ENCODE measurements at places on chromosomes 11 and 22.

DNA sequence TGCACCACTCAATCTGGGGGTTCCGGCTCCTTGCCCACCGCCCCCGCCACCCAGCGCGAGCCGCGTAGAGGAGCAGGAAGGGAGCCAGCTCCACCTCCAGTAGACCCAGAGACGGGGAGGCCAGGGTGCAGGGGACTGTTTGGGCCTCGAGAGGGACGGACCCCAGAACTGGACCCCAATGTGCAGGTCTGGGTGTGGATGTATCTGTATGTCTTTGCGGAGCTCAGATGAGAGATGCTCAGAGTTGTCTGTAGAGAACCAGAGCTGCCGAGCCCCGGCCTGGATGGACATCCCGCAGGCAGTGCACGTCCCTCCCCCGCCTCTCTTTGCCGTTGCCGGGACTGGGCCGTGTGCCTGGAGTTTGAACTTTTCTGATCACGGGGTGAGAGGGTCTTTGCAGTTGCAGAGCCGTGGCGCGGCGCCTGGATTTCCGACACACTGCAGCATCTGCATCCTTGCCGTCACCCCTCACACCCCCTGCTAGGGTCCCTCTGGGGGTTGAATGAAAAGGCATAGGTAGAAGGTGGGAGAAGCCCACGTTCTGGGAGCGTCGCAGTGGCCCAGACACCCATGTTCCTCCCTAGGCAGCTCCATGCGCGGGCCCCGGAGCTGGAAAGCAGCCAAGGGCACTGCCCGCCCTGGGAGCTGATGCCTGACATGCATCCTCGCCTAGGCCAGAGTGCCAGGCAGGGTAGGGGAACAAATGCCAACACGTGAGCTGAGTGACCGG, 105.2 kb downstream of the KCNQ1 start:
- DNase-seq: no peak

DNA sequence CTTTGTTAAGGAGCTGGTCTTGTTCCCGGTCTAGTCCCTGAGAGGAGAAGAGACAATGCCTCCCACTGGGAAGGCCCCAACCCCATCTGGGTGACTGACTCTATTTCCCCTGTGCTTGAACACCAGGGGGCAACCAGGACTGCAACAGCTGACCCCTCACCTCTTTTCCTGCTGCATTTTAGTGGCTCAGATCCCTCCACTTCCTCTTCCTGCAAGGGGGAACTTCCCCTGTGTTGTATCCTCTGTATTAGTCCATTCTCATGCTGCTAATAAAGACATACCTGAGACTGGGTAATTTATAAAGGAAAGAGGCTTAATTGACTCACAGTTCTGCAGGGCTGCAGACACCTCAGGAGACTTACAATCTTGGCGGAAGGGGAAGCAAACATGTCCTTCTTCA, 84.3 kb upstream of the LMO1 start:
- no peak for DNase-seq

DNA sequence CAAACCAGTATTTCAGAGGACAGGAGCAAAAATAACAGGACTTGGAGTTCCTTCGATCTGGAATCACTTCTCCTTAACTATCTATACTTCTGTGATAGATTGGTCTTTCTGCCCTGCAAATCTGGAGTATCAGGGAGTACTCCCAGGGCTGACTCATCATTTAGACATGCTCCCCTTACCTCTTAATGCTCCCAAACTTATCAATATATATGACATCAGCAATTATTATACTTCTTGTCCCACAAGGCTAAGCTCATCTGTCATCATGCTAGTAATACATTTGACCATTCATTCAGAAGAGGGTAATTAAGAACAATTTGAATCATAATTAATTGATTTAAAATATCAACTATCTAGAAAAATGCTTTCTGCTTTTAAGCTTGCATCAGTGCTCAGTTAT, 163.8 kb downstream of the SWAP70 start:
- DNase-seq: no peak

DNA sequence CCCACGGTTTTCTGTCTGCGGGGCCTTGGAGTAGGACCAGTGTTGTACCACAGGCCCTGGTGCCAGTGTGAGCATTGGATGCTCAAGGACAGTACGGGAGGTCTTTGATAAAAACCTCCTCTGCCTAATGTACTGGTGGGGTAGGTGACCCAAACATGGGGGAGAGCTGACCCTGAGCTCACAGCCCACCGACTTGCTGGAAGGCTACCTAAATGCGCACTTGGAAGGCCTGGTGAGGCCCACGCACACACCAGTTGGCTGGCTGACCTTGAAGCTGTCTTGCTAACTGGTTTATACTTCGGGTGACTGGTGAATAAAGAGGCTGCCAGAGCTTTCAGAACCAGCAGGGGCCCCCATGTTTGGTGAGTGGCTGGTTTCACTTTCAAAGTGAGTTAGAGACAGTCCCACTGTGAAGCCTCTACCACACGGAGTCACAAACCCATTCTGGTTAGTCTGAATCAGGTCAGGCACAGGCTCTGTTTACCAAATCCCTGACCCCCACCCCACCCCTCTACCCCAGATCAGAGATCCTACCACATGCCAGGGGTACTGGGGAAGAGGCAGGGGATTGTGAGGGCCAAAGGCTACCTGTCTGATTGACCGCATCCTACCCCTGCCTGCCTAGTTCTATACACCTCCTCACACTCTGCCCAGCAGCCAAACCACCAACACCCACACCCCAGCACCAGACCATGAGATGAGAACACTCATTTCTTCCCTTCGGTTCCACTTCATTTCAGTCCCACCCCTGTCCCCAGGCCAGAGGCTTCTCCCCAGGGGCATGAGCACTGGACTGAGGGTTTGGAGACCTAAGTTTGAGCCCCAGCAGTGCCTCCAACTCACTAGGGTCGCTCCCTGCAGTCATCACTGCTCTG, 12.7 kb upstream of the IL2RB start:
- DNase-seq: no peak

- no peak for DNase-seq
These were observed 802 bp downstream of the TENM4 start for GRCh38 chr11:79439886-79440570.

DNA sequence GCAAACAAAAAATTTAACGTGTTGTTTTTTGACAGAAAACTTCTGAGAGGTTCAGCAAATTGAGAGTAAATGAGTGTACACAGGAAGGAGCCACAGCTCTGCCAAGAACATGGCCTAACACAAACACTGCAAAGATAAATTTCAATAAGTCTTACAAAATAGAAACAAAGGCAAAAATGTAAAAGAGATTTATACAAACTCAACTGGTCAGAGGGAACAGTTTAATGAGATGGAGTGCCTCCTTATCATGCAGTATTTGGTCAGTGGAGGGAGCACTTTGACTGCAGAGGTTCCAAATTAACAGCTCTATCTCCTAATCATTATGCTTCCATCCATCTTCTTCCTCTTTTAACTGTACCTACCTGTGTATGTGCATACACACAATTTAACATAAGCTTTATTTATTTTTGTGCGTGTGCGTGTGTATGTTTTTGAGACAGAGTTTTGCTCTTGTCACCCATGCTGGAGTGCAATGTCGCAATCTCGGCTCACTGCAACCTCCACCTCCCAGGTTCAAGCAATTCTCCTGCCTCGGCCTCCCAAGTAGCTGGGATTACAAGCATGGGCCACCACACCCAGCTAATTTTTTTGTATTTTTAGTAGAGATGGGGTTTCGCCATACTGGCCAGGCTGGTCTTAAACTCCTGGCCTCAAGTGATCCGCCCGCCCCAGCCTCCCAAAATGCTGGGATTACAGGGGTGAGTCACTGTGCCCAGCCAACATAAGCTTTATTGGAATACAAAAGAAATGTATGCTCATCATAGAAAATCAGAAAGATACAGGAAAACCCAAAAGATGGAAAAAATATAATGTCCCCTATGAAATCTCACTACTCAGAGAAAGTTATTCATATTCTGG, 111.9 kb downstream of the MRTFA start:
- DNase-seq: no peak

GRCh38 chr11:43723617-43724016, 43.1 kb downstream of the HSD17B12 start:
- DNase-seq: no peak

DNA sequence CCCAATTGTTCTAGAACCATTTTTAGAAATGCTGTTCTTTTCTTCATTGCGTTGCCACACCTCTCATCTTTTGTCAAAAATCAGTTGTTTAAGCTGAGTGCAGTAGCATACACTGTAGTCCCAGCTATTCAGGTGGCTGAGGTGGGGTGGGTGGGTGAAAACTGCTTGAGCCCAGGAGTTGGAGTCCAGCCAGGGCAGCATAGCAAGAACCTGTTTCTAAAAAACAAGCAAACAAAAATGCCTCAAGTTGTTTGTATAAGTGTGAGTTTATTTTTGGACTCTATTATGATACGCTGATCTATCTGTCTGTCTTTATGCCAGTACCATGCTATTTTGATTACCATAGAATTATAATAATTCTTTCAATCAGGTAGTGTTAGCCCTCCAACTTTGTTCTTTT, 62.5 kb upstream of the RRM1 start:
- no peak for DNase-seq

DNA sequence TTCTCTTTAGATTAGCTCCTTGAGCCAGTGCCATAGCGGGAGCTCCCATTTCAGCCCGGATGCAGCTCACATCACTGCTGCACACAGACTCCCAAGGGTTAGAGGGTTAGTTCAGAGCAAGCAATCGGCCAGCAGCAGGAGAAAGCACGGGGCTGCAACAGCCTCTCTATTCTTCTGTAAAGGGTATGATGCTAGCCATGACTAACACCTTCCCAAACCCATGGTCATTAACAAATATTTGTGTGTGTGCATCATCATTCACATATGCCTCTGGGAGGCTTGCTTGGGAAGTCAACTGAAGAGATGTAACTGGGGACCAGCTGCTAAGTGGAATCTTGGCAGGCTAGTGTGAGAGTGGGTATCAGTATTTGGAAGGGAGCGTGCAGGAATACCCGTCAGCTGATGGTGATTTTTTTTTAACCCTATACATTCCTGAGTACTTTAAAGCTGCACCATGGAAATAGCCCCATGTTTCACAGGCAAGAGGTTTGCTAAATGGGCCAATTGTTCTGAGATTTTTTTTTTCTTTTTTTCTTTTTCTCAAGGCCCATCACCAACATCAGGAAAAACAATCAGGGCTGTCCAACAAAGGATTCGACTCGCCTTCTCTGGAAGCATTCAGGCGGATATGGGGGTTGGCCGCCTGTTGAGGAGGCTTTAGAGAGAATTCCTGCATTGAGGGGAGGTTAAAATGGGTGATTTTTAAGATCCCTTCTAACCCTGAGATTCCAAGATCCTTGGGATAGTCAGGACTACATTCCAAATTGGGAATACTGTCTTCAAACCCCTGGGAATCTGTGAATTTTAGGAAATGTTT, 33.2 kb upstream of the CCDC89 start:
- DNase-seq: peak; percentile 25

GRCh38 chr11:19474954-19475721, 234.4 kb upstream of the E2F8 start:
- DNase-seq: no peak

DNA sequence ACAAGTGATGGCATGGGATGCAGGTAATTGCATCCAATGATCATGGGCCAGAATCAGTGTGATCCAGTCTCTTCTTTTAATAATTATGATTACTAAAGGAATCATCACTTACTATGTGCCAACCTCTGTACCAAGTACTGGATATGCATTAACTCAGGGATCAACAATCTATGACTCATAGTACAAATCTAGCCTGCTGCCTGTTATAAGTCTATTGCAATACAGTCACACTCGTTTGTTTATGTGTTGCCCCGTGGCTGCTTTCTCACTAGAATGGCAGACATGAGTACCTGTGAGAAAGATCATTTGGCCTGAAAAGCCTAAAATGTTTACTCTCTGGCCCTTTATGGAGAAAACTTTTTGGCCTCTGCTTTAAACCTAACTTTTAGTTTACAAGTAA, 45.0 kb downstream of the OR6Q1 start:
- DNase-seq: no peak

DNA sequence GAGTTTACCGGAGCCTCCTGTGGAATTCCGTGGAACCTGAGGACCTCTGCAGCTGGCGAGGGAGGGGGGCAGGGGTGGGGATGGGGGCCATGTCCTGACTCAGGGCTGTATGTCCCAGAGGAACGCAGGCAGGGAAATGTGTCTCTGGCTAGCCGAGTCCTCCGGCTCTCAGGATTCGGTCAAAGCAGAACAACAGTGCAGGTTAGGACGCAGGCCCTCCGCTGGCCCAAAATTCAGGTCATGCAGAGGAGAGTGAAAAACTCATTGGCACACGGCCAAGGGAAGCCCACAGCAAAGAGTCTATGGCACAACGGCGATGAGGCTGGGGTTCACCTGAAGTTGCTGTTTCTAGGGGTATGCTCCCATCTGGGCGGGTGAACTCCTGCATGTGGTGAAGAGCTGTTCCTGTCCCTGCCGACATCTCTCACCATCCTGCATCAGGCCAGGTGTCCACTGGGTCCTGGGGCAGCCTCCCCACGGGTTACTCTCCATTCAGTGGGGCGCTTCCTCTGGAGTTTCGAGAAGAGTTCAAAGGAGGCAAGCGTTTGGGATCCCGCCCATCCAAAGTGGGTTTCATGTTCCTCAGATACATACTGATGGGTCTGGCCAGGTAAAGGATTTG, 1055.3 kb downstream of the BRD1 start:
- no peak for DNase-seq

DNA sequence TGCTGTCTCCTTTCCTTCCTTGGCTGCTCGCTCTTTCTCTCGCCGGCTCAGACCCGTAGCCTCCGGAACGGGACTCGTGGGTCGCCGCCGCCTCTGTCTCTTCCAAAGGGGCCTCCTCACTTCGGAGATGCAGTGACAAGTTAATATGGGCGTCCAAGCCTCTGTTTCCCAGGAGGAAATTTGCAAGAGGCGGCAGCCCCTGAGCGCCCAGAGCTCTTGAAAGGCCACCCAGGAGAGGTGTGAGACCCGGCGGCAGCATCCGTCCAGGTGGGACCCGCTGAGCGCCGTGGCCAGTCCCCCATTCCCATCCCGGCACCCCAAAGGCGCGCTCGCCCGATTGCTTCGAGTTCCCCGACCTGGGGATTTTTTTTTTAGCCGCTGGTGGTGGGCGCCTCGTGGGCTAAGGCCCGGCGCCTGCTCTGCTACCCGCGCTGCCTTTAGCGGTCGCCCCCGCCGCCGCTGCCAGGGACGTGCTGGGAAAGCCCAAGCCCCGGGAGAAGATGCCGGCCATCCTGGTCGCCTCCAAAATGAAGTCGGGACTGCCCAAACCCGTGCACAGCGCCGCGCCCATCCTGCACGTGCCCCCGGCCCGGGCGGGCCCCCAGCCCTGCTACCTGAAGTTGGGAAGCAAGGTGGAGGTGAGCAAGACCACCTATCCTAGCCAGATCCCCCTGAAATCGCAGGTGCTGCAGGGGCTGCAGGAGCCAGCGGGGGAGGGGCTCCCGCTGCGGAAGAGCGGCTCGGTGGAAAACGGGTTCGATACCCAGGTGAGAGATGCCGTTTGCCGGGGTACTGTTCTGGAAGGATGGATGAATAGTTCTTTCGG, 772 bp downstream of the NAV2 start:
- no peak for DNase-seq

- no peak for DNase-seq
These were observed 145.5 kb upstream of the ANO3 start for GRCh38 chr11:26186389-26186788.
